Nucleus accumbens (tissue), 56 donors: ENCODE measurements at places on chromosomes 3 and 15.

DNA sequence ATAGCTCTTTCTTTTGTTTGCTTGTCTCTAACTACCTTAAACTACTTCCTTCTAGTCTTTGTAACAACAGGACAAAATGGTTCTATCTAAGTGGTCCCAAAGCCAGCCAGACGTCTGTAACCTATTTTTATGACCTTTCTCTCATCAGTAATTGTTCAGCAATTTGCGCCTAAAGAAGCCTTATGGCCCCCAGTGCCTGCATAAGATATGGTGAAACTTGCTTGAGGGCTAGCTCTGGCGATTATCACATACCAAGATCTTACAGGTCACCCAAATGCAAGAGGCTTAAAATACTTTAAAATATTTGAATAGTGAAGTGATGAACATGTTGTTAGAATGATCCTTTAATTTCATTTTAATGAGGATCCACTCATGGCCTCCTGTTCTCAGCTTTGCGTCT lies 369.4 kb downstream of the SOX2 start:
- no peak for DNase-seq

DNA sequence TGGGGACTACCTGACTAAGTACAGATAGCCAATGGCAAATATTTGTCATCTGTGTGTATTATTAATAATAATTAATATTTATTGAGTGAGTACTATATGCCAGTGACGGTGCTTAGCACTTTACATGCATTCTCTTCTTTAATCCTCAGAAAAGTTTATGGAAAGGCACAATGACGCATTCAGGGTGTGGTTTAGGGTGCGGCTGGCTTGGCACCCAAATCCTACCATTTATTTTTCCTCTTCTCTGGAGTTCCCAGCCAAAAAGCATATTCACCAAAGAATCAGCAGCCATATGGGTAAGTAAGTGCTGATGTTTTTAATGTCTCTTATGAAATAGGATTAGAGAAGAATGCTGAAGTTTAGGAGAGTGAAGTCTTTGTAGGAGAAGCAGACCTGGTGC lies 140.4 kb upstream of the TP63 start:
- DNase-seq = no peak

GRCh38 chr3:39412668-39413260 lies 6.2 kb downstream of the RPSA start:
- no peak for DNase-seq

DNA sequence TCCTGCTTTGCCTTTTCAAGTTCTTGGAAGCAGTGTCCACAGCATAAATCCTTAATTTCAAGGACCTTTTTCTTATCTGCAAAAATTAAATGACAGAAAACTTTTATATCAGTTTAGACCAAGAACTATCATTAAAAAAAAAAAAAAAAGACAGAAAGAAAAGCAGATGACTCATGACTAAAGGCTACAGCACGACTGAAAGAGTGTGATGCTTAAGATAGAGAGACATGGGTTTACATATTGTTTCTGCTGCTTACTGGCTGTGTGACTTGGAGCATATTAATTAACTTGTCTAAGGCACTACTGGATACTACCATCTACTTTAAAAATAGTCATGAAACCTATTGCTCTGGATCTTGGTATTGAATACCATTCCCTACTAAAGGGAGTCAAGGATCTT lies 62.3 kb downstream of the CEP152 start:
- no peak for DNase-seq

GRCh38 chr3:25107918-25108617 lies 320.0 kb upstream of the RARB start:
- DNase-seq = no peak

DNA sequence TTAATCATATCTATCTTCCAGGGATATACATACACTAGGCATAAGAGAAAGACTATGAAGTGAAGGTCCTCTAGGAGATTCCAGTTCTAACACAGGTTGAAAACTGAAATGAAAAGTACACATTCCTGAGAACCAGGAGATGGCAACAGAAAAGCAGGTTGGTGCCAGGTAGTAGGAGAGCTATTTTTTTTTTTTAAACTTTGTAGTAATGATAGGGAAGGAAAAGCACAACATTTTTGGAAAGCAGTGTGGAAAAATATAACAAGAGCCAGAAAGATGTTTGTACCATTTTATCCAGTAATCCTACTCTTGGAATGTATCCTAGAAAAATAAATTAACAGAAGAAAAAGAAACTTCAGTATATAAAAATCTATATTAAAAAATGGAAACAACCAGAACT lies 189.9 kb downstream of the DTWD1 start:
- DNase-seq = no peak

DNA sequence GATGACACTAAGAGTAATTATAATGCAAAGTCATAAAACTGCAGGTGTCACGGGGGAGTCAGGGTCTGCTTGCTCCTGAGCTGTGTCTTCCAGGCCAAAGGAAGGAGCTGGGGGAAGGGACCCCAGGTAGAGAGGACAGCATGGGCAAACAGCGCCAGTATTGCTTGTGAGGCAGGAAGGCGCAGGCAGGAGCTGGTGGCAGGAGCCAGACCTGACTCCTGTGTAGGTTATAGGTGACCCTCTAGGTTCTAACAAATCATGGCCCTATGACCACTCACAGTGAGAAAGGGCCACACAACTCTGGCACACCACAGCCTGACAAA lies 1.9 kb downstream of the CISH start:
- no peak for DNase-seq
